HFFc6 (cell line): ENCODE measurements at places on chromosomes 2 and 18.

DNA sequence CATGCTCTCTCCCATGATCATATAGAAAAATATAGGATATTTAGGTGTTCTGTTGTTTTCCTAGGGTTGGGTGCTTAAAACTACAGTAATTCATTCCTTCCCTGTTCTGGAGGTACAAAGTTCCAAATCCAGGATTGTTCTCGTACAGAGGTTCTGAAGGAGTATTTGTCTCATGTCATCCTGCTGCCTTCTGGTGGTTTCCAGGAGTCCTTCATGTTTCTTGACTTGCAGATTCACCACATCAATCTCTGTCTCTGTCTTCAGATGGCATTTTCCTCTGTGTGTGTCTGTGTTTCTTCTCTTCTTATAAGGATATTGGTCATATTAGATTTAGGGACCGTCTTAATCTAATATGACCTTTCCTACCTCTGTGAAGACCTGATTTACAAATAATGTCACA, 397.9 kb downstream of the NYAP2 start:
- DNase-seq: no peak

GRCh38 chr2:29522951-29523669, 398.3 kb downstream of the ALK start:
- peak; percentile 64 for DNase-seq

- DNase-seq: no peak
These were observed 80.9 kb upstream of the BCL2L11 start for GRCh38 chr2:111039628-111040383.

- peak; percentile 73 for DNase-seq
These were observed 384.3 kb upstream of the SYT4 start for GRCh38 chr18:43661570-43661969.

DNA sequence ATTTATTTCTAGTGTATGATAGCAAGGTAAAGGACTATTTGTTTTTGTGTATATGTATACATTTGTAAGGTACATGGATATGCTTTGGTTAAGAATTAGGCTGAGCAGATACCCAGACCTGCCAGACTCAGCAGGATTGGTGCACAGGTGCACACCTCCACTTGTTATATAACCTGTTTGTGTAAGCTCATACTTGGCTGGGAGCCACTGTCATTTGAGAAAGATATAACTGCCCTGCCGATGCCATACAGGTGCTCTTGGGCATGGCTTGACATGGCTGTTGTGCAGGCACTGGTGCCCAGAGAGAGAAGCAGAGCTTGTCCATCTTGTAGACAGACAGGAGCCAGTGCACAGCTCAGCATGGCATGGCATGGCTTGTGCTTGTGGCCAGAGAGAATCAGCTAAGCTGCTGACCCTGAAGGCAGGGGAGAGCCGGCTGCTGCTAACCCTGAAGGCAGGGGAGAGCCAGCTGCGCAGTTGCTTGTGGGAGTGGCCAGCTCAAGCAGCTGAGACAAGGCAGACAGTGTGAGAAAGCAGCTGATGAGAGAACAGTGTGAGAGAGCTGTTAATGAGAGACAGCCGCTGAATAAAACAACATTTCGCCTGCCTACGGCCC, 136.5 kb downstream of the RNF144A start:
- no peak for DNase-seq

DNA sequence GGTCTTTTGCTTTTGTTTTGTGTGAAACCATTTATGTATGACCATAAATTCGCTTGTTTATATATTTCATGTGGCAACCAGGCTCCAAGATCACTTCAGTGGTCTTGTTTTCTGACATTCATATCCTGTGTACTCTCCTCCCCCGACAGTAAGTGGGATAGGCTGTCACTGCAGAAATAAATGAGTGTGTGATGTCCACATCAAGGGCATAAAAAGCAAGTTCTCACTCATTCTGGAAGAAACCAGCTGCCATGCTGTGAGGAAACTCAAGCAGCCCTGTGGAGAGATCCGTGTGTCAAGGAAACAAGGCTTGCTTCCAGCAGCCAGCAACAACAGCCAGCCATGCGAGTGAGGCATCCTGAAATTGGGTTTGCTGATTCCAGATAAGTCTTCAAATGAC, 39.2 kb upstream of the GNAL start:
- no peak for DNase-seq

DNA sequence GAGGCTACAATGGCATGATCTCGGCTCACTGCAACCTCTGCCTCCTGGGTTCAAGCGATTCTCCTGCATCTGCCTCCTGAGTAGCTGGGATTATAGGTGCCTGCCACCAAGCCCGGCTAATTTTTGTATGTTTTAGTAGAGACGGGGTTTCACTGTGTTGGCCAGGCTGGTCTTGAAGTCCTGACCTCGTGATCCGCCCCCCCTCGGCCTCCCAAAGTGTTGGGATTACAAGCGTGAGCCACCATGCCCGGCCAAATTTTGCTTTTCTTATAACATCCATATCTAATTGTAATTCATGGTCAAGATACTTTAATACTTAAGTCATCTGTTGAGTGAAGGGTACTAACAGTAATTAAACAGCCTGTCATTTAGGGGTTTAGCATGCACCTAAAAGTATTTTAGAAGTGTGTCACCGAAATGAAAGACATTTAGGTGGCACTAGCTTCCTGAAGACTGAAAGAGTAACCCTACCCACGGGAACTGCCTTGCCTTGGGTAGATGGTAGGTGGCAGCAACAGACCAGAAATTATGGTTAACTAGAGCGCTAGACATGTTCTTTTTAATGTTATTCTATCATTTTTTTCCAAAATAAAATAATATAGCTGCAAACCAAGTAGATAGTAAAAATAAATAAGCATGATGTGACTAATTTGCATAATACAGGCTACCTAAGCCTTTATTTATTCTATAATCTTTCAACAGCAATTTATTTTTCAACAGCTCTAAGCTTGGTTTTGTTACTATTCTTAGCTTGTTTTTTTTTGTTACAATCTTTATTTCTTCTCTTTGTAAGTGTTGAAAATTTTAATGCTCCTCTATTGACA, 8.6 kb upstream of the ACYP2 start:
- DNase-seq: peak; percentile 56

DNA sequence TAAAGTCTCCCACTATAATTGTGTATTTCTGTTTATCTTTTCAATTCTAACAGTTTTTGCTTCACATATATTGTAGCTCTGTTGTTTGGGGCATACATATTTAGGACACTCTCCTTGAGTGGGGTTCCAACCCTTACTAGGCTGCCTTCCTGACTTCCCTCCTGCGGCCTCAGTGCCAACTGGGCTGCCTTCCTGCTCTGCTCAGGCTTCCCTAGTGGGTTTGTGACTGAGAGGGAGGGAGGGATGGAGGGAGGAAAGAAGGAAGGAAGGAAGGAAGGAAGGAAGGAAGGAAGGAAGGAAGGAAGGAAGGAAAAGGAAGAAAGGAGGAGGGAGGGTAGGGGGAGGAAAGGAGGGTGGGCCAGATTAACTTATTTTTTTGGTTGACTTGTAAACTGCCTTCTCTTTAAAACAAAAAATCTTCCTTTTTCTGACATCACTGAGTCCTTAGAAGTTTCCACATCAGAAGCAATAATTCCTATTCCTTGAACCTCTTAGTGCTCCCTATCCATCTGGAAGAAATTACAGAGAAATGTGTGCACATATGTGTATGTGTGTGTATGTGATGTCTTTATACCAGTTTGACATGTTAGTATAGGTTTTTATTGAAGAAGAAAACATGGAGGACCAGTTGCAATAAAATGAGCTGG, 145.4 kb upstream of the PGAP1 start:
- DNase-seq: no peak

- no peak for DNase-seq
These were observed 863.2 kb upstream of the CHAC2 start for GRCh38 chr2:52904355-52904891.

- DNase-seq: no peak
These were observed 129.2 kb upstream of the KCNH7 start for GRCh38 chr2:162967811-162968210.
